ENCODE measurements at places on chromosomes 6 and 20.

DNA sequence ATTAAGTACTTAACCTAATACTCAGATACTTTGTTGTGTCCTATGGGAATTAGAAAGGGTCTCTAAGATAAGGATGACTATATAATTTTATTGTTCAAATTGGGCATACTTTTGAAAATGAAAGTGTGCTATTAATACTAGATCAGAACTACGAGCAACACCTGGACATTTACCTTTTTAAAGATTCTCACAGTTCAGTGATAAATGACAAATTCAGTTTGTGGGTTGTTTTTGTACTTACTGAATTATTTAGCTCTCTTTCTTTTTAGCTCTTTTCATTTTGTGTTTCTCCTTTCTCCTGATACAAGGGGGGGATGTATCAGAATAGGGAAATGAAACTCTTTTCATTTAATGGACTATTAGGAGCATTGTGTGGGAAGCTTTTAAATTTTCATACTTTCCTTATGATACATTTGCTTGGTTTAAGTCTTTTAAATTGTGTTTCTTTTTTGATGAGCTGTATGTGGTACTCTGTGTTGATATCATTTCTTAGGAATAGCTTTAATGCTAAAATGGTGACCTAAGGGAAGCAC is 47.5 kb downstream of the PHF3 start:
- no peak for DNase-seq

DNA sequence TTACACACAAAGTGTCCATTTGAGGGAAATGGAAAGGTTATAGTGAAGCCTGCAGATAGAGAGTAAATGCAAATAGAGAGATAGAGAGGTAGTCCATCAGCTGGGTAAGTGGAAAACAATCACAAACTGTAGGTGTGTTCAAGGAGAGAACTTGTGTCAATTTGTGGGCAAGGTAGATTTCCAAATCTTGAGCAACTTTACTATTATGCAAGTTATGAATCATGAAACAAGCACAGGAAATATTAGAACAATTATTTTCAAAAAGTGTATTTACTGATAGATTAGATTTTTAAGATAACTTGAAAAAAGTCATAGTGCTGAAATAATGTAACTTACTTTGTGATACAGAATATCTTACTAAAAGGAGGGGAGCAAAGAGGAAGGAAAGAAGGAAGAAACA is 792.9 kb downstream of the EYS start:
- no peak for DNase-seq

GRCh38 chr6:152078804-152079203 is 271.3 kb downstream of the ESR1 start:
- DNase-seq: no peak

GRCh38 chr20:25274891-25275812 is 27.3 kb downstream of the PYGB start:
- no peak for DNase-seq

DNA sequence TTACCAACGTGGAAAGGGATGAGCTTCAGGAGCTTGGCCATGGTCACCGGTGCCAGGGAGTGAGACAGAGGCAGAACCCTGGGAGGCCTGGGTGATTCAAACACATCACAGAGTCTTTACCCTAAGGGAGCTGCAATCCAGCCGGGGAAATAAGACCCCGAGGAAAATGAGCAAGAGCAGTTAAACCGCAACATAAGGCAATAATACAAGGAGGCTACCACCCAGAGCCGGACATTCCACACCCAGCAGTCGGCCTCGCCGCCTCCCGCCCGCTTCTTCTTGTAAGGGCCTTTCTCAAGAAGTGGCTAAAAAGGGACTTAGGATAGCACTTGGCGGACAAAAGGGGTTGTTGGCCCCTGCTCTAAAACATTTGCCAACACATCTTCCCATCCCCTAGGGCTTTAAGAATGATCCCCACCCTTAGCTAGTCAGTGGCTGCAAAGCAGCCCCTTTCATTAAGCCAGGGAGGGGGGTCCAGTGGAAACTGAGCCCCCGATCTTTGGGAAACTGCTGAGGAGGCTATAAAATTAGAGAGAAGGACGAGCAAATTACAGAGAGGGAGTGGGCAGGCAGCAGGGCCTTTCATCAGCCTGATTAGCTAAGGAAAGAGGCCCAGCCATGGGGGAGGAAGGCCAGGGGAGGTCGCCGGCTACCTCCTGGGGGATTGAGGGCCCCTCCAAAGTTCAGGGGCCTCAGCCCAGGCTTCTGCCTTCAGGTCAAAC is 34.3 kb downstream of the SNX5 start:
- DNase-seq: no peak

GRCh38 chr6:157980288-157981131 is 1.2 kb upstream of the SYNJ2 start:
- DNase-seq: no peak

DNA sequence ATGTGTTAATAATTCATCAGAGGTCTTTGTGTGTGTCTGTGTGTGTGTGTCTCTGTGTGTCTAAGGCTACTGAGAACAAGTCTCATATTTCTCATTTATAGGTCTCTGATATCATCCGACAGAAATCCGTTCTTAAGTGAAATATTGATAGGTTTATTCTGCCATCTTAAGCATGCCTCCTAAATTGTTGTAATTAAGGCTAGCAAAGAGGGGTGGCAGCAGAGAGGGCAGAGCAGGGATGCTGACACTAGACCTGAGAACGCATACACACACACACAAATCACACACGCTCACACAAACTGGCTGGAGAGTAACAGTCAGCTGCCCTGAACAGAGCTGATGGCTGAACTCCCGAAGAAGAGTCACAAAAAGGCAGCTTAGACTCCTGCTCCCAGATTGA is 84.9 kb upstream of the LRFN2 start:
- no peak for DNase-seq

DNA sequence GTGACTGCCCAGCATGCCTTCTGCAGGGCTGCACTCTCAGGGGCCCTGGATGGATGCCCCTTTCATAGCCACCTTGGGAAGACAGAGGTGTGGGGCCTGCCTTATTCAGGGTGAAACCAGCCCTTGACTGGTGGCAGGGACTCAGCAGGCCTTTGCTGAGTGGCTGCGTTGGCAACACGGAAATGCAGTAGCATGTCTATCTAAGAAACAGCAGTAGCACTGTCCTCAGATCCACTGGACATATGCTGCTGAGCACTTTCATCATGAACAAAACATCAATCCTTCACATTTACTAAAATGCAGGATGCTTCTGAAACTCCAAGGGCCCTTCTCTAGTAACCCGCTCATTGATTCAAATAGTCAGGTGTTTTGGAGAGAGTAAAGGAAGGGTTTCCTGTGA is 4.9 kb upstream of the TBXT start:
- DNase-seq: no peak

DNA sequence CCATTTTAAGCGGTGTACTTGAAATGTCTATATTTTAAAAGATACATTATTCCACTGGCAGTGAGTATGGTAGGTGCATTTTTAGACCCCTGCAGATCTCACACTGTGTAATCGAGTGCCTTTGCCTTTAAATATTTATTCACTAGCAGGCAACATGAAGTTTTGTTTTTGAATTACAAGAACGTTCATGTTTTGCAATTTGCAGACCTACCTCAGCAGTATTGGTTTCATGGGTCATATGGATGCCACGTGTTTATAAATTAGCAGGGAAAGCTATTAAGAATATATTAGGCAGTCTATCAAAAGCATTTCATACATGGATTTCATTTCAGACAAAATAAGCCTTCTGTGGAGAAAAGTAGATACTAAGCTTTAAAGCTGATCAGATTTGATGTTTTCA is 7.2 kb downstream of the MAP3K4 start:
- DNase-seq: no peak

DNA sequence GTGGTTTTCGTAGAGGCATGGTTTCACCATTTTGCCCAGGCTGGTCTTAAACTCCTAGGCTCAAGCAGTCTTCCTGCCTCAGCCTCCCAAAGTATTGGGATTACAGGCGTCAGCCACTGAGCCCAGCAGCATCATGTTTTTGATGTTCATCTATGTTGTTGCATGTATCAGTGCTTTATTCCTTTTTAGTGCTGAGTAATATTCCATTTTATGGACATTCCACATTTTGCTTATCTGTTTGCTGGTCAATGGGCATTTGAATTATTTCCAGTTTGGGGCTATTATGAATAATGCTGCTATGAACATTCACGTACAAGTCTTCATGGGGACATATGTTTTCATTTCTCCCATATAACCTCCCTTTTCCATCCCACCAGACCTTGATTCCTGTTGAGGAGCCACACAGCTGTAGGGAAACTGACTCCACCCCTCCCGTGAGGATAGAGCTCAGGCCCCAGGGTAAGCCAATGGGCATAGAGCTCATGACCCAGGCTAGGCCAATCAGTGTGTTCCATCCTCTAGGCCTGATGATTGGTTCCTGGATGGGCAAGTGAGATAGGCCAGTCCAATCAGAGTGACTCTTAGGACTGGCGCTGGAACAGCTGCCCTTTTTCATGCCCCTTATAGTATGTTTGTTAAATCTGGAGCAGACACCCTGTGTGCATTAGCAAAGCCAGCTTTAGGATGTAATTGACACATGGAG is 49.5 kb downstream of the DLGAP4 start:
- DNase-seq: no peak

DNA sequence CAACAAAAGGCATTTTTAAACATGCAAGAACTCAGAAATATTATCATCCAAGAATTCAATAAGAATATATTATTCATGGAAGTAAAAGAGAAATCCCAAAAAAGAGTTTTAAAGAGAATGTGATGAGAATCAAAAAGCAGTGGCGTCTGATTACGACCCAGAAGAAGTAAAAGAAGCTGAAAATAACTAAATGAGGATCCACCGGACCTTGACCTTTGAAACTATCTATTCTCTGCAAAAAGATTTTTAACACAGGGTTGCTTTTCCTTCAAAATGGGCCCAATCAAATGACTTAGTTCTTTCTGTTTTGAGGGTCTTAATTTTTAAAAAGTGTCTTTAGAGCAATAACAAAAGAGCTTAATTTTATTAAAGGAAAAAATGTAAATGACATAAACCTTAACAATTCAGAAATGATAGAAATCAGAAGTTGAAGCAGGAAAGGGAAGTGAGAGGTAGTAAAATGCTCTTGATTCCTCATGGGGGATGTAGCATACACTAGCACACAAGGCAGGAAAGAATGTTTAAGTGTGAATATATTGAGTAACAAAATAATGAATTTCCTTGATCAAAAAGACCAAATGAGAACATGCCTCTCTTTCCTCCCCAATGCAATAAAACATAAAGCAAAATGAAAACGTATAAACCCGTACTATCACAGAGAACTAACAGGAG is 223.1 kb upstream of the PRDM1 start:
- no peak for DNase-seq

DNA sequence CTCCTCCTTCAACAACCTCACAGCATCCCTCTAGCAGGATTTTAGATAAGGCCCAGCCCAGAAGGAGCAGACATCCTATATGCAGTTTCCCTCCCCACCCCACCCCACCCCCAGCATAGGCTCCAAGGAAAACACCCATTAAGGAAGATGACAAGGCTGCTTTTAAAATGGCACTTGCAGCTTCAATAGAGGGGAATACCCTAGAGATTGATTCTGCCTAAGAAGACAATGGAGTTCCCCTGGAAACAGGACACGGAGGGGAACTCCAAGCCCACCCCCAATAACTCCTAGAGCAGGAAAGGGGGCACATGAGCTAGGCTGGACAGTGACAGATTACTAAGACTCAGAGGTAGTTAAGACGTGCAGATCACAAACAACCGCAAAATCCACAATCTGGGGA is 34.7 kb downstream of the CPNE5 start:
- no peak for DNase-seq

DNA sequence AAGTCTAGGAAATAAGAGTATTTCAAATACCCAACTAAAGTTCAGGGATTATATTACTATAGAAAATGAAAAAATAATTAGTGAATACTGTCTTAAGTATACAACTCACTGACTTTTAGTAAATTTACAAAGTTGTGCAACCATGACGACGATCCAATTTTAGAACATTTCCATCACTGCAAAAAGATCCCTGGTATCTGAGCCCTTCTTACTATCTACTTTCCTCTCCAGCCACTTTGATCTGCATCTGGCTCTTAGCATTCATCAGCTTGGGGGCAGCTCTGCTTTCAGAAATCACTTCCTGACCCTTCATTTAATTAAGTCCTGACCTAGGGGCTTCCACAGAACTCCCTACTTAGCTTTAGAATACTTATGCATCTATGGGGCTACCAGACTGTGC is 38.2 kb upstream of the RBL1 start:
- no peak for DNase-seq

- no peak for DNase-seq
Measured at GRCh38 chr20:15618110-15618509, 955.1 kb downstream of the KIF16B start.

DNA sequence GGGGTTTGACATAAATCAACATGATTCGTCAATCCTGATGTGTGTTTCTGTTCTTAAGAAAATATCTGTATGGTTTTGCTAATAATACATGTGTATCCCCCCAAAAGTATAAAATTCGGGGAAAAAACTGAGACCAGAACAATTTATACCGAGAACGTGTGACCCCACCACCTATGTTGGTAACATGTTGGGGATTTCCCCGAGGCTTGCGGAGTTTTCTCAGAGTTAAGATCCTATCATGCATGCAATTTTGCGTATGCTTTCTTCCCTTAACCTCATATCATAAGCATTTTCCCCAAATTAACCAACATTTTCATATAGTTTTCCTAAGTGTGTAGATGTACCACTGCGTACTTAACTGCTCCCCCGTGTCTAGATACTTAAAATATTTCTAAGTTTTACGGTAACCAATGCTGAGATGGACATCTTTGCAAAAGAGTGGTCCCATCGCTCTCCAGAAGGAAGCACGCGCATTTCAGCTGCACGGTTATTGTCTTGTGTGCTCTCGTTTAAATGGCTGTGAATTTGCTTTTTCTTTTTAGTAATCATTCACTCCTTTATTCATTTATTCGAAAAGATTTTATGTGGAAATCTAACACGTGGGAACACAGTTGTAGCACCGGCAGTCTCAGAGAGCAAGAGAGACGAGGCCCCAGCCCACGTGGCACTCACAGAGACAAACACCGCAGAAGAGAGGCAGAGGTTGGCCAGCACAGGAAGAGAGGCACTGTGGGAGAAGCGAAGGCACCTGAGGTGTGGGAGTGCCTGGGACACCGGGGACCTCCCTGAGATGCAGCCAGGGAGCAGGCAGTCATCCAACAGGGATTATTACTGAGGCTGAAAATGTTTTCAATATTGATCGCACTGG is 13.2 kb upstream of the IRF4 start:
- DNase-seq: no peak

GRCh38 chr6:2108700-2109306 is 136.6 kb downstream of the GMDS start:
- DNase-seq: no peak

DNA sequence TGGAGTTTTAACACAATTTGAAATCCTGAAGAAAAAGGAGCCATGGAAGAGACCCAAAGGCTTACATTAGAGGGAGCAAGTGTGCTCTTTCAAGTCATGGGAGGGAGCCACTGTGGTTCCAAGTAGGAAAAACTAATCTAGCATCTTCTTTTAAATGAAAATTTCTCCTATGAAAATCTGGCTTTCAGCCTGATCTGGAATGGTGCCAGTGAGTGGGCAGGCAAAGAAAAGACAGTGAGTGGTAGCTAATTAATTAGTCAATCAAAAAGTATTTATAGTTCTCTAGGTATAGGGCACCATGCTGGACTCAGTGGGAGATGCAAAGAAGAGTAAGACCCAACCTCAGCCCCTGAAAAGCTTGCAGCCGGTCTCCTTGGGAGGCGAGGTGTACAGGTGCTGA is 21.9 kb downstream of the CAP2 start:
- no peak for DNase-seq

GRCh38 chr6:151850479-151851003 is 43.1 kb downstream of the ESR1 start:
- no peak for DNase-seq

GRCh38 chr6:5981126-5982026 is 25.3 kb downstream of the NRN1 start:
- no peak for DNase-seq
